ENCODE measurements at places on chromosomes 13 and 19.

GRCh38 chr19:2983351-2984214, 6.2 kb downstream of the TLE6 start:
- no peak for DNase-seq

DNA sequence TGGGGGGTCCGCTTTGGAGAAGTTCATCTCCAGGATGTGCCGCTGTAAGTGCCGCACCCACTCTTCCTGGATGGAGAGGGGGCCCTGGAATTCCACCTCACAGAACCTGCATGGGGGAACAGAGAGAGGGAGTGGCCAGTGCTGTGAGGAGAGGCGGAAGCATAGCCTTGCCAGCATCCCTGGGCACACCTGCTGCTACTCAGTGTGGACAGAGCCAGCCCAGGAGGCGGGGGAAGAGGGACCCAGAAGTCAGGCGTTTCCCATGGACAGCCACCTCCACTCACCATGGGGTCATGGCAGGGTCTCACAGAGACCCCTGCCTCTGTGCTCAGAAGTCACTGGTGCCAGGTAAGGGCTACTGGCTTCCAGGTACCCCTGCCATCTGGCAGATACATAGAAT, 4.3 kb upstream of the AKAP8L start:
- DNase-seq, result no peak

- no peak for DNase-seq
Measured at GRCh38 chr19:48815870-48816501, 5.2 kb upstream of the BCAT2 start.

DNA sequence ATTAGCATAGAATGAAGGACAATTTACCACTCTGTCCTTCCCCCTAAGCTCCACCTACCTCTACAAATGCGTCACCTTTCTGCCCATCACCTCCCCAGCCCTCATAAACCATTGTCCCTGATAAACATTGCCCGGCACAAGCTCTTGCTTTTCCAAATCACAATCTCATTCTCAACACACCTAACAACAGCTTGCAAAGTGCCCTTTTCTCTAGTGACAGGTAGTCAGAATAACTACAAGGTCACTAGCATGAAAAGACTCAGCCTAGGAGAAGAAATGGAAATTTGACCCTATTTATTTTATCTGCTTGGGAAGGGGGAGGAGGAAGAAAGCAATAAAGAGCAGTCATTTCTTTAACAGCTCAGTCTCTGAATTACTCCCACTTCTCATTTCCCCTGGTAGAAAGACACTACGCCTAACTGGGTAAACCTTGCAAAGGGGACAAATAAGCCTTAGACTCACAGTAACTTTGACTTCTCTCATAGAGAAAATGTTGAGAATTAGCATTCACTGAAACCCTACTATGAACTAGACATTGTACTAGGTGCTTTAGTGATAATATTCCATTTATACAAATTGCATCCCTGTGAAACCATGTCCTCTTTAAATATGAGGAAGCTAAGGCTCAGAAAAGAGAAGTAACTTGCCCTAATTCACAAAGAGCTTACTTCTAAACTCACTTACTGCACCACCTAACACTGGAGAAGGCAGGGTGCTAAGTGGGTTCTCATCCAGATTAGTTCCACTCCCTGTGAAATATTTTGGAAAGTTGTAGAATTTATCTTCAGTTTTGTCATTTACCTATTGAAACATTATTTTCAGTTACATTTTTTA, 116.2 kb upstream of the FNDC3A start:
- no peak for DNase-seq

- no peak for DNase-seq
Measured at GRCh38 chr13:34864671-34865070, 77.4 kb upstream of the NBEA start.

DNA sequence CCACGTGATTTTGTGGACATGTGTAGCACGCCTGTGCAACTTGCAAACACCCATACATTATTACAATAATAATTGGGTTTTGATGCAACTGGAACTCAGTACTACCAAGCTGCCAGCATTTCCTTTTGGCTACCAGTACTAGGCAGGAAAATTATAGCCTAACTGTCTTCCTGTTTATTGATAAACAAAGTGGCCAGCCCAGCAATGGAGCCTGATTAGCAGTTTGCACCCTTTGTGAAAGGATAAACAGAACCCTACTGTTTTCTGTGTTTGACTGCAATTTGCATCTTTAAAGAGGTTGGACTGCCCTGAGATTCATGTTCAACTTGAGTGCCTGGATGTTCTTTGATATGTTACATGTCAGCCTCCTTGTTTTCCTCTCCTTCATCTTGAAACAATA, 173.9 kb downstream of the ZIC5 start:
- no peak for DNase-seq

GRCh38 chr13:72963762-72964161, 95.0 kb upstream of the KLF5 start:
- DNase-seq, result no peak

GRCh38 chr19:39582442-39582841, 19.9 kb upstream of the LGALS13 start:
- DNase-seq, result no peak

GRCh38 chr13:105112561-105112960, 1422.9 kb downstream of the EFNB2 start:
- DNase-seq, result no peak

- DNase-seq, result no peak
Measured at GRCh38 chr13:49655906-49656305, 27.6 kb downstream of the ARL11 start.

- no peak for DNase-seq
Measured at GRCh38 chr19:4360081-4360569, 16.8 kb downstream of the MPND start.

- DNase-seq, result no peak
Measured at GRCh38 chr19:32614916-32615315, 33.9 kb downstream of the PDCD5 start.

GRCh38 chr13:32007494-32007893, 24.1 kb upstream of the FRY start:
- no peak for DNase-seq

- DNase-seq, result no peak
Measured at GRCh38 chr19:30570194-30570593, 198.0 kb downstream of the ZNF536 start.

GRCh38 chr13:106110241-106110855, 425.1 kb downstream of the EFNB2 start:
- no peak for DNase-seq

- no peak for DNase-seq
Measured at GRCh38 chr19:34712395-34713261, 21.4 kb upstream of the ZNF181 start.

DNA sequence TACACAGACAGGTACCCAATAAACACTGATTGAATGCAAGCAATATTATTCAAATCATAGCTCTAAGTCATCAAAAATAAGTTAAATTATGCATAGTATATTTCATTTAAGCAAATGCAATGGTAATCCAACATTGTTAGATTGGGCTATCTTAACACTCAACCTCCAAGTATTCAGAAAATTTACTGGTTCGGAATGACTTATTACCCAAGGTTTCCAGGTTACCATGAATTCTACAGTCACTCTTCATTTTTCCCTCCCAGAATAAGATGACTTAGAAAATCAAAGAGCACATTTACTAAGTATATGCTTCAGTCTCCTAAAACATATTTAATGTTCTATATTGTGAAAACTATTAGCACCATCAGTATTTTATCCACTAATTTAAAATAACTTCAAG, 6.0 kb downstream of the UBL3 start:
- DNase-seq, result no peak

GRCh38 chr13:94033830-94034642, 445.4 kb downstream of the DCT start:
- no peak for DNase-seq

GRCh38 chr13:86839221-86839620, 832.0 kb upstream of the SLITRK5 start:
- DNase-seq, result no peak

- no peak for DNase-seq
Measured at GRCh38 chr13:106340249-106340648, 195.2 kb downstream of the EFNB2 start.

- no peak for DNase-seq
Measured at GRCh38 chr13:33446821-33447725, 161.5 kb upstream of the STARD13 start.

GRCh38 chr13:19910336-19911072, 47.1 kb upstream of the ZMYM5 start:
- no peak for DNase-seq

GRCh38 chr13:42992764-42993122, 702 bp upstream of the EPSTI1 start:
- DNase-seq, result no peak

GRCh38 chr13:110610955-110611595, 4.3 kb upstream of the NAXD start:
- no peak for DNase-seq

DNA sequence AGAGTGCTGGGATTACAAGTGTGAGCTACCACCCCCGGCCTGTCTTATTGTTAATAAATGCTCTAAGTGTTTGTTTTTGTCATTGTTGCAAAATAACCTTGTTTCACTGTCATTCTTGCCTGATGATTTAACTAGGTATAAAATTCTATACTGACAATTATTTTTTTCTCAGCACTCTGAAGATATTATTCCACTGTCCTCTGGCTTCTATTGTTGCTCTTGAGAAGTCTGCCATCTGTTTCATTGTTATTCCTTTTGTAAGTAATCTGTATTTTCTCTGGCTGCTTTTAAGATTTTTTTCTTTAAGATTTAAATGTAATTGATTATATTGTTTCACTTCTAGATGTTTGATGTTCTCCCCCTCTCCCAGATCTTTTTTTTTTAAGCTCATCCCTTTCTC, 17.6 kb downstream of the ZNF420 start:
- DNase-seq, result no peak

- DNase-seq, result no peak
Measured at GRCh38 chr13:98033277-98034247, 80.1 kb downstream of the IPO5 start.

DNA sequence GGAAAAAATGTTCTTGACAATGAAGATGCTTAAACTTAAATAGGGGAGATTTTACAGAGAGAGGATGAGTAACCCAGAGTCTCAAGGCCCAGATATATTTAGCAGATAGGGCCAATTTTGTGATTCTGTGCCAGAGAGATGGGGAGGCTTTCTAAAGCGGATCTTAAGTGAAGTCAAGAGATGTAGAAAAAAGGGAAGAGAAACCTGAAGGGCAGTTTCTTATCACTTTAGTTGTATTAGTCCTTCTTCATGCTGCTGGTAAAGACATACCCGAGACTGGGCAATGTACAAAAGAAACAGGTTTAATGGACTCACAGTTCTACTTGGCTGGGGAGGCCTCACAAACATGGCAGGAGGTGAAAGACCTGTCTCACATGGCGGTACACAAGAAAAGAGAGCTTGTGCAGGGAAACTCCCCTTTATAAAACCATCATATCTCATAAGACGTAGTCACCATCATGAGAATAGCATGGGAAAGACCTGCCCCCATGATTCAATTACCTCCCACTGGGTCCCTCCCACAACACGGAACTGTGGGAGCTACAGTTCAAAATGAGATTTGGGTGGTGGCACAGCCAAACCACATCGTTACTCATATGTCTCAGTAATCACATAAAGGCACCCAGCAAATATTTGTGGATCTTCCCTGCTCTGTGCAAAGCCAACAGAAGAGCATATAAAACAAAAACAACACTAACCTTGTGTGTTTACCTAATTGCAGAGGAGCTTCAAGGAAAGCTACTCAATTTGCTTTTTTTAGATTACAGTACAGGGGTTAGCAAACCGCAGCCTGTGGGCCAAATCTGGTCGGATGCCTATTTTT, 102.6 kb upstream of the MYCBP2 start:
- no peak for DNase-seq

DNA sequence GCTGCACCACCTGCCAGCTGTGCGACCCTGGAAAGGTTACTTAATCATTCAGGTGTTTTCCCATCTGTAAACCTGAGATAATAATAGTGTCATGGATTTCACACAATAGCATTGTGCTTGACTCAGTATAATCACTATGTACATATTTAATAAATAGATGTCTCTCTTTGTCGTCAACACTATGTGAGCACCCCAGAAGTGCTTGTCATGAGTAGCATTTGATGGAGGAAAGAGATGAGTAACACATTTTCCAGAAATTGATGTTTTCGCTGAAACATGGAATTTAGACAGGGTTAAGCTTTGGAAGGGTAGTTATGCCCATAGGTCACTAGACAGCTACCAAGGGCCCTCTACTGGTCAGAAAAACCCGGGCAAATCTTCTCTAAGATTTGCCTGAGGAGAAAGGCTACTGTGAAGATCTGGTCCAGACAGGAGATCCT, 9.5 kb upstream of the MBNL2 start:
- no peak for DNase-seq

- no peak for DNase-seq
Measured at GRCh38 chr13:98484289-98485219, 92.4 kb downstream of the STK24 start.

- no peak for DNase-seq
Measured at GRCh38 chr19:49418511-49418910, 4.7 kb downstream of the PTH2 start.

- no peak for DNase-seq
Measured at GRCh38 chr19:694481-695351, 536 bp downstream of the PRSS57 start.

- DNase-seq, result no peak
Measured at GRCh38 chr19:16608290-16608739, 19.7 kb downstream of the MED26 start.

DNA sequence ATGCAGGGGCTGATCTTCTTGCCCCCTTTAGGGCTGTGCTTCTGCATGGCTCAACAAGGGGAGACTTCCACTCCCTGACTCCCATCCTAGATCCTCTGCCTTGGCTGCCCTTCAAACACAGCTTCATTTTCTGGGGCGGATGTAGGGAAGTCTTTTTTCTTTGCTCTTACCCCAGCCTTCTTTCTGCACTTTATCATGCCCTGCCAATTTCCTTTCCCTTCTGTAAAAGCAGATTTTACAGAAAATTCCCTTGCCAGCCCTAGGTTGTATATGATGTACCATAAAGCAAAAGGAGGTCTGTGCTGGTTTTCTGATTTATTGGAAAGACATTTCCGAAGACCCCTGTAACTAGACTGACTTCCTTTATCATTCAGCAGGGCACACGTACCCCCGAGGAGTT, 283.4 kb downstream of the SHISA2 start:
- no peak for DNase-seq

GRCh38 chr19:14094854-14095253, 4.3 kb upstream of the SAMD1 start:
- DNase-seq, result no peak

DNA sequence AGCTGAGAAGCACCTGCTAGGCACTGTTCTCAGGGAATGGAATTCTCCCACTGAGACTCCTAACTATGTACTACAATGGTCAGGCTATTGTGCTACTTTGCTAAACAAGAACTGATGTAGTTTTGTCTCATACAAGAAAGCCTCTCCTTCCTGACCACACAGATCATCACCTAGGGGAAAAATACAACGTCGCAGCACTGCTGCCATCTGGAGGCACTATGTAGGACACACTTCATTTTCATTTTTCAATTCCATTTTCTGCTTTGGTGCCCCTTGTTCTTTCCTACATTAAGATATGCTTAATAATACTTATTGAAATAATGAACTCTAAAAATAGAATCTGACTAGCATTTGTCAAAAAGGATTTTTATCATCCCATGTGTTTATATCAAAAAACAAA, 21.1 kb downstream of the PROSER1 start:
- DNase-seq, result no peak

GRCh38 chr13:109671919-109672318, 114.5 kb downstream of the IRS2 start:
- no peak for DNase-seq
